ENCODE measurements at places on chromosomes 7 and 10. TPM values are rescaled to one million over a fixed set of nuclear protein-coding genes. Genes with fewer than 3 reads are reported as not detected.

- no peak for DNase-seq
These were observed 254.7 kb upstream of the MKI67 start for GRCh38 chr10:128380946-128381345.

DNA sequence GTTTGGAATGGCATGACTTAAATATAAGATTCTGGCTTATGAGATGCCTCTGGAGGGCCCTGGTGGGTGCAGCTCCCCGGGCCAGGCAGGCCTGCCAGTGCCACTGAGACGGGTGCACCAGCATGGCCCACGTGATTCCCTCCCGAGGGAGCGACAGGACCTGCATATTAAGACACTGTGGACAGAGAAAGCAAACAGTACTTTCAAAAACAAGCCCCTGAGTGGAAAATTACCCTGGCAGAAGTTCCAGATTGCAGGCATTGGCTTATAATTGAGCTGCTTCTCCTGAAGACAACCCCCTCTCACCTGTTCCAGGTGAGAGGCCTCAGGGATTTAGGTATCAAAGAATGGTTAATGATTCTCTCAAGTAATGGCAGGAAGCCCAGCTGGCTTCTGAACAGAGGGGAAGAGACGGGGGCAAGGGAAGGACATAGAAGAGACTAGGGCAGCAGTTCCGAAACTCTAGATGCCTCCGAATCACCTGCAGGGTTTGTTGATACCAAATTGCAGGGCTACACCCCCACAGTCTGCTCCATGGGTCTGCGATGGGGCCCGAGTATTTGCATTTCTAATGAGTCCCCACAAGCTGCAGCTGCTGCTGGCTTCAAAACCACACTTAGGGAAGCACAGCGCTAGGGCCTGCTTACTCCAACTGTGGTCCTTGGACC, 66.0 kb upstream of the DOCK1 start:
- no peak for DNase-seq

GRCh38 chr7:107147464-107148393, 21.1 kb upstream of the HBP1 start:
- peak; percentile 76 for DNase-seq

DNA sequence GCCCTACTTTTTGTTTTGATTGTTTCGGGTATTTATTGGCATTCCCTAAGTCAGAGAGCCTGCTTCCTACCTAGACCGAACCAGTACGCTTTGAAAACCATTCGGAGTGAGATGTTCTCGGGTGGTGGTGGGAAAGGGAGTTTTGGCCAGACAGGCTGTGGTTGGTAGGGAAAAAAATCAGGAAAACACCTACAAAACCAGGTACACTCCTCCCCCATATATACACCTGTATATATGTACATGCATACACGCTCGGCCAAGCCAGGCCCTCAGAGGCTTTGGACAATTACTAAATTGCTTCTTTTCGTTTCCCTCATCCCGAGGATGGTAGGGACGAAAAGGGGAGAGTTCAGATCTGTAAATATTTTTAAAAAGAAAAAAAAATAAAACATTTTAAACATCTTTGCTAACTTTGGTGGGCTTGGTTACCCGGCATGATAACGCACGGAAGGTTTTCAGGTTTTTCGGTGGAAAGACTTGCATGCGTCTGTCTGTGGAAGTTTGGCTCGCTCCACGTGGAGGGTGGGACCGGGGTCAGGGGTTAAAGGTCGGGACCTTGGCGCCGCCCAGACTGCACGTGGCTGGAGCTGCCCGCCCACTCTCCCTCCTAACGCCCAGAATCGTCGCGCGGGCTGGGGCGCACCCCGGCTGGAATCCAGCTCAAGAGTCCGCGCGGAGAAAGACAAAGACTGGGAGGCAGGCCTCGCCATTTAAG, 2.5 kb downstream of the HMX2 start:
- DNase-seq: no peak

DNA sequence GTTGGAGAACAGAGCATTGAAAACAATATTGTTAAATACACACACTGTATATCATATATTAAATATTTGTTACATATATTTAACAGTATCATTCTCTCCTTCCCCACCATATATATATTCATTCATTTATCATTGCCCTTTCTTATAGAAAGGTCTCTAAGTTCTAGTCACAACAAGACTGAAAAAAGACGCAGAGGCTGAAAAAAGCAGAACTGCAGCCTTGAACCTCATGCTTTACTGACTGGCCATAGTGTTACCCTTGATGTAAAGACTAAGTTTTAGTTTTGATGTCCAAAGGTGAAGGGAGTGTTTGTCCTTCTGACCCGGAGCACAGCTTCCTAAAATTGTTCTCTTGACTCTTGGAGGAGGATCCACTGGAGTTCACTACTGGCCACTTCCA, 247.9 kb downstream of the PTEN start:
- no peak for DNase-seq

DNA sequence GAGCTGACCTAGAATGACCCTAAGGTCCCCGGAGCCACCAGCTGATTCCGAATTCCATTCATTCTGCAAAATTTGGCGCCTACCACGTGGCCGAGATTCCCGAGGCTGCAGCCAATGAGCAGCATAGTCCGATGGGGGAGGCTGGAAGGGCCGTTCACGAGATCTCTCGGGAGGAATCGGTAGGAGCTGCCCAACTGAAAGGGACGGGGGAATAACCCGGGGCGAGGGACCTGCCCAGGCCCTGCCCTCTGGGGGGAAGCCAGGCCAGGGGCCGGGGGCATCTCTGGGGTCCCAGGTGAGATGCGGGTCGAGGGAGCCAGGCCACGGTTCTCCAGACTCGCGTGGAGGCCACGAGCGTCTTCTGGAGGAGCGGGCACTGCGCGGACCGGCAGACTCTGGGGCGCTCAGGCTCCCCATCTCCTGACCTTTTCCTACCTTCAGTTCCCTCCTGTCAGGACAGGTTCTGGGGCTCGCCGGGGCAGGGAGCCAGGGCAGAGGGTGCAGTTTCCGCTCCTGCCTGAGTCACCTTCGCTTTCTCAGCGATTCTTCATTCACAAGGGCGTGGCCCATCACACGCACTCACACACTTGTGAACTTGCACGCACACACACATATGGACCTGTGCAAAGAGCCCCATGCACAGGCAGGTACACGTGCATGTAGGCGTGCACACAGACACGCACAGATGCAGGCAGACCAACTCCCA, 173.4 kb downstream of the RNF216 start:
- no peak for DNase-seq

Gene PSD
- total RNA-seq: 10.4 TPM

Gene SPRN
- total RNA-seq: not detected

Gene IFIT5
- 9.5 TPM for total RNA-seq

Gene SORBS1
- 0.66 TPM for total RNA-seq
